ENCODE measurements at places on chromosomes 16 and 17. TPM values are rescaled to one million over a fixed set of nuclear protein-coding genes. Genes with fewer than 3 reads are reported as not detected.
A peak's percentile ranks its signal among the peaks of the same experiment; 100 is the strongest.

GRCh38 chr16:31134091-31134571 is 1.4 kb downstream of the PRSS8 start:
- H3K27ac ChIP-seq = peak overlapping the region; percentile 98
- H3K4me1 ChIP-seq = peaks cover 56% of the 10 kb centered on the region
- no peaks in the 10 kb centered on the region for H3K36me3 ChIP-seq

GRCh38 chr16:27199235-27199586 is 4.1 kb upstream of the KDM8 start:
- no peak overlapping the region for H3K4me3 ChIP-seq
- H3K4me1 ChIP-seq = peaks cover under 1% of the 10 kb centered on the region
- no peaks in the 10 kb centered on the region for H3K27me3 ChIP-seq
- no peaks in the 10 kb centered on the region for H3K36me3 ChIP-seq
- no peak for DNase-seq

- no peaks in the 10 kb centered on the region for H3K36me3 ChIP-seq
- DNase-seq = no peak
- H3K4me3 ChIP-seq = no peak overlapping the region
- no peaks in the 10 kb centered on the region for H3K4me1 ChIP-seq
- H3K27me3 ChIP-seq = no peaks in the 10 kb centered on the region
These were observed 23.9 kb downstream of the AMFR start for GRCh38 chr16:56401482-56401881.

- H3K4me1 ChIP-seq = no peaks in the 10 kb centered on the region
- DNase-seq = no peak
- no peaks in the 10 kb centered on the region for H3K27me3 ChIP-seq
- H3K27ac ChIP-seq = no peak overlapping the region
These were observed 590.6 kb downstream of the MAF start for GRCh38 chr16:79009896-79010295.

DNA sequence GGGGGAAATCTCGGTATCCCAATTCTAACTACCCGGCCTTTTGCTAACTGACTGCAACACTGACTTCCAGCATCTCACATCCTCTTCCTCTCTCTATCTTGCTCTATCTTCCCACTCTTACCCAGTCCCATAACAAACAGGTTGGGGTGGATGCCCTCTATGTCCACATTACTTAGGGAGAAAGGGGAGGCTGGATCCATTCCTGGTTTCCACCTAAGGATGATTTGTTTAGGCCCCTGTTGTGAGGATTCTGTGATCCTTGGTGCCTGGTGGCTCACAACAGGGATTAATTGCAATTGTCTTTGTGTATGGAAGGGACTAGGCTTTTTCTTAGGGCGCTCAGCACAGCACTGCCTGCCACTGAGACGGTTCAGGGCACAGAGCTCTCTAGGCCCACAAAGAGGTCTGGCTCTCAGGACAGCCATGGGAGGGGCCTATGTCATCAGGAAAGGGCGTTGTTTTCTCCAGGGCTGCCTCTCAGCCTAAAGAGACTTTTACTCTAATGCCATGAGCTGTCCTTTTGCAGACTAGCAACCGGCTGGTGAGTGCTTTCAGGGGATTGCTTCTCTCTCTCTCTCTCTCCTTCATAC is 612.1 kb upstream of the SALL1 start:
- no peaks in the 10 kb centered on the region for H3K36me3 ChIP-seq
- no peaks in the 10 kb centered on the region for H3K4me1 ChIP-seq
- H3K27ac ChIP-seq = no peak overlapping the region

- H3K36me3 ChIP-seq = no peaks in the 10 kb centered on the region
- H3K4me1 ChIP-seq = peaks cover 5% of the 10 kb centered on the region
- no peak overlapping the region for H3K27ac ChIP-seq
- DNase-seq = no peak
- no peak overlapping the region for H3K4me3 ChIP-seq
These were observed 201.8 kb downstream of the RPTOR start for GRCh38 chr17:80746262-80746935.

DNA sequence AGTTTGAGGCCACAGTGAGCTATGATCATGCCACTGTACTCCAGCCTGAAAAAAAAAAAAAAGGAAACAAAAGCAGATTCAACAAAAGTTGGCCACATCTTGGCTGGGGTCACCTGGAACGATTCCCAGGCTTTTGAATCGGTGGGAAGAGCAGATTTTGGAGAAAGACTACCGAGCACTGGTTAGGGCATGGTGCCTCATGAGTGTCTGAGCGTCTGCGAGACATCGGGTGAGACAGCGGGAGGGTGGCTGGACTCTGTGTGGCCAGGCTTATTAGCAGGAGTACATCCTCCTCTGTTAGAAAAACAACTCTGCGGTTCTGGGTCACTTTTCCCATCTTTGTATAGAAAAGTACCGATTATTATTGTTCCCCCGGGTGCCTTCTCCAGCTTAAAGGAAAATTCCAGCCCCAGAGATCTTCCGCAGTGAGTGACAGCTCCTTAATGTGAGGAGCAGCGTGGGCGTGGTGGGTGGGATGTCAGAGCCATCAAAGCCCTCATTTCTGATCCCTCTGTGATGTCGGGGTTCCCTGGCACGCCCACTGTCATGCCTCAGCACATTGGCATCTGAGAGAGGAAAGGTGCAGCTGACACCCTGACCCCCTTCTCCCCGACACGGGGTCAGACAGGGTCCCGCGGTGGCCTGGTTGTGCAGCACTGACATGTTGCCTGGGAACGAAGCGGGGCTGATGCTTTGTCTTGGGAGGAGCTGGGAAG is 6.9 kb downstream of the RGS9 start:
- DNase-seq = no peak
- H3K27me3 ChIP-seq = peaks cover 6% of the 10 kb centered on the region
- no peak overlapping the region for H3K27ac ChIP-seq
- no peaks in the 10 kb centered on the region for H3K4me1 ChIP-seq

DNA sequence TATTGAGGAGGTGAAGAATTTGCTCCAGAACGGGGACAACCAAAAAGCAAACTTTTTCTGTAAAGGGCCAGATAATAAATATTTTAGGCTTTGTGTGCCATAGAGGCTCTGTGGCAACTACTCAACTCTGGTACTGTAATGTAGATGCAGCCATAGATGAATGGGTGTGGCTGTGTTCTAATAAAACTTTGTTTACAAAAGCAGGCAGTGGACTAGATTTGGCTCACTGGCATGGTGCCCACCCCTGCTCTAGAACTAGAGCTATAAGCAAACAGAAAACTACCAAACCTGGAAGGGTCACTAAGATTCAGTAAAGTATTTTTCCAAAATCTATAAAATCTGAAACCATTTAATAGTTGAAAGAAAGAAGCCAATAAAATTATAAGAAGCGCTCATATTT is 24.6 kb upstream of the SMURF2 start:
- H3K36me3 ChIP-seq = no peaks in the 10 kb centered on the region
- no peaks in the 10 kb centered on the region for H3K27me3 ChIP-seq
- no peaks in the 10 kb centered on the region for H3K4me1 ChIP-seq

DNA sequence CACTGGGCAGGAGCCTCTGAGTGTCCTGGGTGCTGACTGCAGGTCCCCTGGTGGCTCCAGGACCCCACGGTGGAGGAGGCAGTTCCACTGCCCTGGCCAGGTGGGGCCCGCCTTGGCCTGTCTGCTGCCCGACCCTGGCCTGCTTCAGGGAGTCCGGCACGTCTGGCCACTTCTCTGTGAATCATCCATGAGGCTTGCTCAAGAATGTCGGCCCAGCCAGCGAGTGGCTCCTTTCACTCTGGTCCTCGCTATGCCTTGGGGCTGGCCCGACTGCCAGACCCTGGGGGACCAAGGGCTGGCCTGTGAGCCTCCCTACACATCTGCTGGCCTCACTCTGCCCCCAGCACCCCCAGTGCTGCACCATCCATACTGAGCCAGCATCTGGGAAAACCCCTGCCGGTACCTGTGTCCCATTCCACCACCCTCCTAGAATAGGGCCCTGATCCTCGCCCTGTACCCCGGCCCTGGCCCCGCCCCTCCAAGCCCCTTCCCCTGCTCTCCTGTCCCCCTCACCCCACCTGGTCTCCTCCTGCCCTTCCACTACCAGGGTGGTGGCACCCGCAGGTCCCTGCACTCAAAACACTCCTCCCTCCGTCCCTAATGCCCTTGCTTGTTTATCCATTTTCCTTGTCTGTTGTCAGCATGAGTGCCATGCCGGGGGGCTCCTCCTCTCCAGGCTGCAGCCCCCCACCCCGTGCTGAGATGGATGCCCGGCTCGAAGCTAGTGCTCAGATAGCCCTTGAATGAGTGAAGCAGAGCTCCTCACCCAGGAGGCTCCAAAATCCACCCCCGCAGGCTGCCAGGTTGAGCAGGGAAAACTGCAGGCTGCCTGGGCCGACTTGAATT is 35.5 kb downstream of the ADCY7 start:
- DNase-seq = peak; percentile 45
- no peak overlapping the region for H3K4me3 ChIP-seq
- H3K36me3 ChIP-seq = no peaks in the 10 kb centered on the region
- H3K27ac ChIP-seq = no peak overlapping the region
- no peaks in the 10 kb centered on the region for H3K4me1 ChIP-seq
- H3K27me3 ChIP-seq = no peaks in the 10 kb centered on the region

DNA sequence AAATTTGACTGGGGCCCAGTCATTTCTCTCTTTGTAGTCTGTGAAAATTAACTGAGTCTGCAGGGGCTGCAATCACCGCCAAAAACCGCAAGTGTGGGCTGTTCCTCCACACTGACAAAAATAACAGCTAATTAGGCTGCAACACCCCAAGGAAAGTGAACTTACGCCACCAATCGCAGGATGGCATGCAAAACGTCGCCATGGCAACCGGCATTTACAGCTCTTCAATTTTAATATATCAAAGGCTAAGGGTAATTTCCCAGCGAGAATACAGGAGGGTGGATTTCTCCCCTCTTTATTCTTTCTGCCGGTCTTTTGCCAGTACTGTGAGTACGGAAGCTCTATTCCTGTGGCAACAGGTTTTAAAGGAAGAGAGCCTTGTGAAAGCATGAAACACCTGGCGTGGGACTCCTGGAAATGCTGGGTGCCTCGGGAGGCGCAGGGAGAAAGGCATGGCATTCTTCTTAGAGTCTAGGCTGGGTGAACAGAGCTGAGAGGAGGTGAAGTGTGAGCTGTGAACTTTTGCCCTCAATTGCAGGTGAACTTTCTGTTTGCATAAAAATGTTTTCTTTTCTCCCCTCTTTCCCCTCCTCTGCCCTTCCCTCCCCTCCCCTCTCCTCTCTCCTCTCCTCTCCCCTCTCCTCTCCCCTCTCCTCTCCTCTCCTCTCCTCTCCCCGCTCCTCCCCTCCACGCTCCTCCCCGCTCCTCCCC is 399.7 kb downstream of the XYLT1 start:
- H3K4me1 ChIP-seq = no peaks in the 10 kb centered on the region
- DNase-seq = peak; percentile 22
- no peaks in the 10 kb centered on the region for H3K27me3 ChIP-seq
- H3K27ac ChIP-seq = no peak overlapping the region
- H3K4me3 ChIP-seq = no peak overlapping the region

- no peak overlapping the region for H3K4me3 ChIP-seq
- H3K27ac ChIP-seq = no peak overlapping the region
- no peaks in the 10 kb centered on the region for H3K36me3 ChIP-seq
- no peak for DNase-seq
- H3K4me1 ChIP-seq = peaks cover 31% of the 10 kb centered on the region
These were observed 52.2 kb downstream of the TBC1D16 start for GRCh38 chr17:79983456-79983855.

GRCh38 chr17:78174346-78174869 is 6.0 kb downstream of the SYNGR2 start:
- H3K4me3 ChIP-seq = no peak overlapping the region
- no peak for DNase-seq
- H3K4me1 ChIP-seq = peaks cover 17% of the 10 kb centered on the region
- H3K27ac ChIP-seq = no peak overlapping the region

DNA sequence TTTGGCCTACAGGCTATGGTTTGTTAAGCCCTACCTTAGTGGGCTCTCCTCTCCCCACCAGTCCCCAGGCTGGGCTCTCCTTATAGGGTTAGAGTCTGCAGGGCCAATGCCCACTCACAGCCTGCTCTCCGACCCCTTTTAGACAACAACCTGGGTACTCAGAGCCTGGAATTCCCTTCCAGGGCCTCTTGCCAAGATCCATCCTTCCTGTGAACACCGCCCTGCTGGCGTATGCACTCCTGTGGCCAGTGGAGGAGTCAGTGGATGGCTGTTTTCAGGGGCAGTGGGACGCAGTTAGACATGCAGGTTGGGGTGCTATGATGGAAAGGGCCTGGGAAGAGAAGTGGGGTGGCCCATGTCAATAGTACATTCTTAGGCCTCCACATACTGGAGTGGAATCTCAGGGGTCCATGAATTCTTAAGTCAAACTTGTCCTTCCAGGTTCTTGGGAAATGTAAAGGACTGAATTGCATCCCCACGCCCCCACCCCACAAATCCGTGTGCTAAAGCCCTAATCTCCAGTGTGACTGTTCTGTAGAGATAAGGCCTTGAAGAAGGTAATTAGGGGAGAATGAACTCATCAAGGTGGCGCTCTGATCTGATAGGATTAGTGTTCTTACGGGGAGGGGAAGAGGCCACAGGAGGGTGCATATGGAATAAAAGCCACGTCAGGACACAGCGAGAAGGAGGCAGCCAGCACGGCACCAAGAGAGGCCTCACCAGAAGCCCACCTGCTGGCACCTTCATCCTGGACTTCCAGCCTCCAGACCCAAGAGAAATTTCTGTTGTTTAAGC is 81.6 kb upstream of the CACNG5 start:
- DNase-seq = no peak
- H3K4me3 ChIP-seq = no peak overlapping the region
- no peaks in the 10 kb centered on the region for H3K27me3 ChIP-seq
- H3K27ac ChIP-seq = no peak overlapping the region
- H3K4me1 ChIP-seq = no peaks in the 10 kb centered on the region
- no peaks in the 10 kb centered on the region for H3K36me3 ChIP-seq

DNA sequence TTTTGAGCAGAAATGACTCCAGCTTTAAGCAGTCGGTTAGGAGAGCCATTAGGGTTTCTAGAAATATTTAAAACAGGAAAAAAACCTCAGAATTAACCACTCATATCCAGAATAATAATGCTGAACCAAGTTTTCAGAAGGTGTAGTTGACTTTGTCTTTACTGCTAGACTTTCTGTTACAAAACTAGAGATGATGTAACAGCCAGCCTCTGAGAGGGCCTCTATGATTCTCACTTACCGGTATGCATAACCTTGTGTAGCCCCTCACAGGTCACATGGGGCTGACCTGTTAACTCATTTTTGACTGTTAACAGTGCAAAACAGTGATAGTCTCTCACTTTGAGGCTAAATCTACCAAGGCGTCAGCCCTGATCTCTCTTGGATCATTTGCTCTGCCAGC is 74.3 kb downstream of the TEX14 start:
- peak overlapping the region; percentile 18 for H3K27ac ChIP-seq
- no peaks in the 10 kb centered on the region for H3K27me3 ChIP-seq
- H3K4me3 ChIP-seq = no peak overlapping the region

GRCh38 chr17:42577140-42577531 is 393 bp downstream of the PSMC3IP start:
- no peaks in the 10 kb centered on the region for H3K27me3 ChIP-seq
- H3K27ac ChIP-seq = peak overlapping the region; percentile 3
- peaks cover 4% of the 10 kb centered on the region for H3K4me1 ChIP-seq
- DNase-seq = no peak
- H3K36me3 ChIP-seq = no peaks in the 10 kb centered on the region

GRCh38 chr17:55114283-55114682 is 145.7 kb downstream of the STXBP4 start:
- no peak overlapping the region for H3K4me3 ChIP-seq
- H3K36me3 ChIP-seq = no peaks in the 10 kb centered on the region
- no peaks in the 10 kb centered on the region for H3K27me3 ChIP-seq
- no peaks in the 10 kb centered on the region for H3K4me1 ChIP-seq

SMIM36 gene
- not detected for total RNA-seq

CCL14 gene
- 1.5 TPM for total RNA-seq

KRTAP2-2 gene
- total RNA-seq = not detected

HSPB9 gene
- total RNA-seq = not detected

ARHGAP23 gene
- 7.3 TPM for total RNA-seq

CACNB1 gene
- total RNA-seq = 2.2 TPM

UTP18 gene
- total RNA-seq = 31.3 TPM

KRT16 gene
- 1.1 TPM for total RNA-seq

TBX4 gene
- total RNA-seq = 15.4 TPM

AIPL1 gene
- not detected for total RNA-seq
